ENCODE measurements at places on chromosomes 5 and 9. TPM values are rescaled to one million over a fixed set of nuclear protein-coding genes. Genes with fewer than 3 reads are reported as not detected.
A peak's percentile ranks its signal among the peaks of the same experiment; 100 is the strongest.

DNA sequence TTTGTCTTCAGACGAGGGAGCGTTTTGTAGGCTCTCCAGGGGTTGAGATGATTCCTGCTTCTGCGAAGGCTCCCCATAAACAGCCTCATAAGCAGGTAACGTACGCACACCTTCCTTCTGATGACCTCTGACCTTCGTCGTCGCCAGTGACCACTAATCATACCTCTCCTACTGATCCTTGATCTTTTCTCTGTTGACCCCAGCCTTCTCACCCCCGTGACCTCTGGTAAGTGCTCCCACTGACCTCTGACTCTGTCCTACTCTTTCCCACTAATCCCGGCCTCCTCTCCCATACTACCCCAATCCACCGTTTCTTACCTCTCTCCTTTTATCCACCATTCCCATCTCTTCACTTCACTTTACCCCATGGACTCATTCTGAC, 345 bp downstream of the DNAI1 start:
- DNase-seq, result no peak

AJM1 gene
- total RNA-seq, result 5.2 TPM

GRCh38 chr5:154228696-154229095, 38.2 kb downstream of the GALNT10 start:
- DNase-seq, result no peak

GRCh38 chr9:9102295-9102694, 1302.7 kb upstream of the DMAC1 start:
- no peak for DNase-seq

GRCh38 chr5:1732945-1733344, 66.7 kb downstream of the MRPL36 start:
- no peak for DNase-seq

NACC2 gene
- total RNA-seq, result 16.6 TPM

GRCh38 chr5:3845230-3845629, 249.6 kb downstream of the IRX1 start:
- DNase-seq, result no peak

GRCh38 chr9:114634387-114634786, 23.2 kb downstream of the TEX53 start:
- no peak for DNase-seq

DNA sequence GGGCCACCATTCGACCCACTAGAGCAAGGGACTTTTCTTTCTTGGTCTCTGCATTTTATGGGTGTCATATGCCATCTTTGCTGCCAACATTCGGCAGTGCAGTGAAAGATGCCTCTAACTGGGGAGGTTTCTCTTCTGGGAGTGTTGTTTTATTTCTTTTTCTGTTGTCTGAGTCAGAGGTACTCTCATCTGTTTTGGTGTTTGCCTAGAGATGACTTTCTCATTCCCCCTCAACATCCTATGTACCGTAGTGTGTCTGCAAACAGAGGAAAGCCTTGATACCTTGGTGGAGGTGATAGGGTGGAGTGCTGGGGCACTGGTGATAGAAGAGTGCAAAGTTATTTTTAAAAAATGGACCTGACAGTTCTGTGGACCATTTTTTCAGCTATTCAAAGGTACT, 182.1 kb downstream of the ARHGAP26 start:
- no peak for DNase-seq

DNA sequence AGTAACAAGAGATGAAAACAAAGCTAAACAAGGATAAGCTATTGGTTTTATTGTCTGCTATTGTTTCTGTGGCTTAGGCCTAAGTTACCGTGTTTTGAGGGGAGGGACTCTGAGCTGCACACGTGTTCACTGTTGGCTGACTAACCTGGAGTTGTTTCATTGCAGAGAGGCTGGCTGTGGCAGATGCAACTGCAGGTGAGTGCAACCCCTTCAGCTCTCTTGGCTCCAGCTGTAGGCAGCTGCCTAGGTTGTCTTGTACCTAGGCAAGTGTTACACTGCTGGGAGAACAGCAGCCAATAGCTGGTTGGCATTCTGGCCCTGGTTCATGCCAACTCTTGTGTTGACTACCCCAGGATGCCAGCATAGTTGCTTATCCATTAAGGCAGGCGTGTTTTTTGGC, 17.6 kb upstream of the MATR3 start:
- DNase-seq, result no peak

- no peak for DNase-seq
Measured at GRCh38 chr9:75069171-75069570, 18.8 kb downstream of the NMRK1 start.

- no peak for DNase-seq
Measured at GRCh38 chr5:115461506-115462290, 82.9 kb downstream of the FEM1C start.

- no peak for DNase-seq
Measured at GRCh38 chr9:93456504-93456903, 3.1 kb upstream of the FAM120AOS start.

DNA sequence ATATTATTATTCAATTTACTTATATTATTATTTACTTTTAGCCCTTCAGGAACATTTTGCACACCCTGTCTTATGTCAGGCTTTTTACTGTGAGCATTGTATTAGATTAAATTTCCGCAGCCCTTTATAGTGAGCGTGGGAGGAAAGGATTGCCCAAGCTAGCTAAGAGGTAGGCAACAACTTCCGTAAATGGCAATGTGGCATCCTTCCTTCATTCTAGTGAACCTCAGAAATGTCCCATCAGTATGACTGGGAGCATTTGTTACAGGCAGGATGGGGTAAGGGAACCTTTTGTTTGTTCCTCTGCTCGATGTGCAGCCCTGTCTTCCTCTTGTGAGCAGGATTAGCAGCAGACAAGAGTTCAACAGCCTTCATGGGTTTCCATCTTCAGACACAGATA, 6.2 kb upstream of the CD180 start:
- no peak for DNase-seq

DNA sequence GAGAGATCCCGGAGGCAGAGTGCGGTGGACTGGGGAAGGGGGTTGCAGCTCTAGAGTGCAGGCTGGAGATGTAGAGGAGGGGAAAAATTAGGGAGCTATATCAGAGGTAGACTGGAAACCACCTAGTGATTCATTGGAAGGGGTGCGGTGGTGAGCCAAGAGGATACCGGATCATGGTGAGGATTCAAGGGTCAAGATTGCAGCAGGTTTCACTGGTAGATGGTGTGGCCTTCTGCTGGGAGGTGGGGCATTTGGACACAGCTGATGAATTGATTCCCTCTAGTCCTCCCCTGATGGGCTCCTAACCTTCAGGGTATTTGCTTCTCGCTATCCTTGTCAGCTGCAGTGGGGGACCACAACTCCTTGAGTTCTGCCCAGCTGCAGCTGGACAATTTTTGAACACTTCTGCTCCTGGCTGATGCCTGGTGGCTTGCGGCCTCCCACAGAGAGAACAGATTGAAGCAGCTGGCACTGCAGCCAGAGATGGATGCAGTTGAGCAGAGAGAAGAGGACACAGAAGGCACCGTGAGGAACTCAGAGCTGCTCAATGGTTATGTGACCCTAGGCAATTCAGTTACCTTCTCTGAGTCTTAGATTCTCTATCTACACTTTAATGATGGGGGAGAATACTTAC, 134.4 kb upstream of the ABCA1 start:
- no peak for DNase-seq

IFNA10 gene
- not detected for total RNA-seq

GRCh38 chr9:18343784-18344183, 130.2 kb upstream of the ADAMTSL1 start:
- DNase-seq, result no peak

- no peak for DNase-seq
Measured at GRCh38 chr5:10543585-10544040, 20.3 kb upstream of the ANKRD33B start.

GRCh38 chr5:75439276-75439675, 72.2 kb downstream of the CERT1 start:
- DNase-seq, result no peak

TAF11L13 gene
- not detected for total RNA-seq

CCL21 gene
- 32.6 TPM for total RNA-seq

DNA sequence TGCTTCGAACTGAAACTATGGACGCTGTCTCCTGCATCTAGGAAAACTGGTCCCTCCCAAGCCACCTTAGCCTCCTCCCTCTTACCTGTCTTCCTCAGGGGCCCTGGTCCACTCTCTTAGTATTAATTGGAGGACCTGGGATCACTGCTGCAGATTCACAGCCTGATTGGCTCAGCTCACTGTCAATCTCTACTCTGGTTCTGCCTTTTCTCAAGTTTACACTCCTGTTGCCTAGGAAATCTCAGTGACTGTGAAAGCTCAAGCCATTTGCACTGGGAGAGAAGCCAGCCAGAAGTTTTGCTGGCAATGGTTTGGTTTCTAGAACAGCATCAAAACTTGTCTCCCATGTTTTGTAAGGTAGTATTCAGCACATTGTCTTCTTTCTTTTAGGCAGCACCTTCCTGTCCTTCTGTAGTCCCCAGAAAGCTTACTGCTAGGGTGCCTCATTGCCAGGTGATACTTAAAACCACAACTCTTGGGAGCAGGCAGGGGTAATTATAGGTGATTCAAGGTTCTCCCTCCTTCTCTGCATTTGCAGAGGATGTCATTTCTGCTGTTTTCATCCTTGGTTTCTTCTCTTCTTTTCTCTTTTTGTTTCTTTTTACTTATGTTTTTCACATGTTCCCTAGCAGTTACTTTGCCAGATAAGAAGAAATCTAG, at the start of gene CAPSL:
Gene CAPSL (minus strand): TSS at position 55 of the 660 bp plus-strand sequence. CDS start 17,502 bp downstream, outside the sequence.
- peak; percentile 88 for DNase-seq

- no peak for DNase-seq
Measured at GRCh38 chr5:68419637-68420452, 204.3 kb downstream of the PIK3R1 start.

MYMK gene
- total RNA-seq, result not detected

OLFM1 gene
- total RNA-seq, result 7.8 TPM

MEGF9 gene
- 9.6 TPM for total RNA-seq

DNA sequence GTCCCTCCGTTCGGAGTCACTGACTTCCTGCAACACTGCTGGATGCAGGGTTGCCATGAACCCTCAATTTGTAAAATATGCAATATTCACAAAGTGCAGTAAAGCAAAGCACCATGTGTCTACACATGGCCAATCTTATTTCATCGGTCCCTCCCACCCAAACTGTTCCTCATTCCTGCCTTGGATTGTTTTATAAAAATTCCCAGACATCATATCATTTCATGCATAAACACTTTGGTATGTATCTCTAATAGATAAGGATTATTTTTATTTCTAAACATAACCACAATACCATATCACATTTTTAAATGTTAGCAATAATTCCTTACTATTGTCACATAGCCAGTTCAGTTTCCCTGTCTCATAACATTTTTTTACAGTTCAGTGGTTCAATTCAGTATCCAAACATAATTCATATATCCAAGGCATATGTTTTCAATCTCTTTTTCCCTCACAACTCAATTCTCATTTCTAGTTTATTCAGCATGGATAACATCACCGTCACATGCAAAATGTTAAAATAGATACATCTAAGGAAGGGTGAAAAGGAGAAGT, 82.0 kb upstream of the PCAT7 start:
- DNase-seq, result no peak

All from body of pancreas (tissue), 4 donors.